ENCODE measurements at places on chromosomes 2 and 18.

- DNase-seq = no peak
Measured at GRCh38 chr2:42784204-42784880, 8.0 kb downstream of the HAAO start.

- DNase-seq = no peak
Measured at GRCh38 chr2:25692143-25692542, 18.8 kb upstream of the DTNB start.

GRCh38 chr18:55380589-55380988 lies 207.4 kb downstream of the TCF4 start:
- DNase-seq = no peak

DNA sequence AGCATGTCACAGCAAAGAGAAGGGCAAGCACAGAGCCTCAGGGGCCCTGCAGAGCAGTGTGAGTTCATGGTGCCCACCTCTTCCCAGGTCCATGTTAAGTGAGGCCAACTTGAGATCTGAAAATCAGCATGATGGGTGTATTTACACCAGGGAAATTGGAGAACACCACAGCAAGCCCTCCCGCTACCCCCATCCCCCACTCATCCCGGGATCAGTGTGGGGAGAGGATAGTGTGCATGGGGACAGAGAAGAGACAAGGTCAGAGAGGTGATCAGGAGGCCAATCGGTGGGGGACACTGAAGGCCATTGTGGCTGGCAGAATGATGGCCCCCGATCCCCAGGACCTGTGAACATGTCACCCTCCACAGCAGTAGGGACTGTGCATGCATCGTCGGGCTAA lies 54.7 kb downstream of the PTGR3 start:
- DNase-seq = no peak

DNA sequence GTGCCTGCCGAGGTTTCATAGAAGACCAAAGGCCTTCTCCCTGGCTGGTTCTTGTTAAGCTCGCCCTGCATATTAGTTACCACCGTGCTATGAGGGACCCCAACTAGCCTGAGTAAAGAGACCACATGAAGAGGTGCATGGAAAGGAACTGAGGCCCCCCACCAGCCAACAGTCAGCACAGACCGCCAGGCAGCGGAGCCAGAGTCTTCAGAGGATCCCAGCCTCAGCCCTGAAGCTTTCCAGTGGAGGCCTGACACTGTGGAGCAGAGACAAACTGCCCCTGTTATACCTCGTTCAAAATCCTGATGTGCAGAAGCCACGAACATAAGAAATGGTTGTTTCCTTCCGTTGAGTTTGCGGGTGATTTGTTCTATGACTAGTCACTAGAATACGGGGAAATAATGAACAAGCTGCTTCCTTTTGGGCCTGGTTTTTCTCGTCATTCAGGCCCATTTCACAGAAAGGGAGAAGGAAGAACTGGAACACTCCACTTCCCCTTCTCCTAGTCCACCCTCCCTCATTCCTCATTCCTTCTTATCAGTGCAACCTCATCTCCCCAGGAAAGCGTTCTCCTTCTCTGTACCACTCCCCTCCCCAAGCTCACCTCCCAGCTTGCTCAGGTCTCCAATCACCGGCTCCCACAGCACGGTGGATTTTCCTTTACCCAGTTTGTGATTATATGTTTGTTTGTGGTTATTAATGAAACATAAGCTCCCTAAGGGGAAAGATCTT lies 3.0 kb upstream of the GLI2 start:
- peak; percentile 66 for DNase-seq

DNA sequence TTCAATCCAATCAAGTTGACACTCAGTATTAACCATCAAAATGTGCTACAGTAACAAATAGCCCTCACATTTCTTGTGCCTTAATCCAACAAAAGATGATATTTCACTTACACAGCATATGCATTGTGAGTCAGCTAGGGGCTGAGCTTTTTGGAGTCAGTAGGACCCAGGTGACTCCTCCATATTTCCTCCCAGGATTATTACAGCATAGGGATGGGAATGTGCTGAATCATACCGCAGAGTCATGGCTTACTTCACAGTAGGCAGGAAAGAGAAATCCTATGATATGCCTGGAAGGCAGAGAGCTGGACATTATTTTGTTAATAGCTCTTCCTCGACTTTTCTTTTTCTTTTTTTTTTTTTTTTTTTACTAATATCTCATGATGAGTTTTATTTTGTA lies 153.3 kb downstream of the TMEM182 start:
- DNase-seq = no peak

DNA sequence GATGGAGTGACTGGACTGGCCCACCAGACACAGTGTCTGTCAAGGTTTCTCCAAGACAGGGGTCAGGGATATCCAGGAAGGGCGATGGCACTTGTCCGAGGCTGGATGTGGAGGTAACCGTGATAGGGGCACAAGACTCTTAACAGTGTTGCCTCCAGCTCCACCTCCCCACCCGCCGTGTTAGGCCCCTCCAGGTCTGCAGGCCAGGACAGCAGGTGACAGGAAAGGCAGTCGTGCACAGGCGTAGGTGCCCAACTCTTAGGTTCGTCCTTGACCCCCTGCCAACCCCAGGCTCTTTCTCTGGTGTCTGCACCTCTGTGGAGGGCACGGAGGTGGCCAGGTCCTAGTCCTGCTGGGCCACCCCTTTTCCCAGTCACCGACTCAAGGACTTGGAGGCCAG lies 10.1 kb downstream of the ITM2C start:
- no peak for DNase-seq
